Globus pallidus (tissue), 1 donor: ENCODE measurements at places on chromosomes 5 and 9.

GRCh38 chr9:114300153-114300845 is 22.6 kb upstream of the ORM1 start:
- DNase-seq: no peak

DNA sequence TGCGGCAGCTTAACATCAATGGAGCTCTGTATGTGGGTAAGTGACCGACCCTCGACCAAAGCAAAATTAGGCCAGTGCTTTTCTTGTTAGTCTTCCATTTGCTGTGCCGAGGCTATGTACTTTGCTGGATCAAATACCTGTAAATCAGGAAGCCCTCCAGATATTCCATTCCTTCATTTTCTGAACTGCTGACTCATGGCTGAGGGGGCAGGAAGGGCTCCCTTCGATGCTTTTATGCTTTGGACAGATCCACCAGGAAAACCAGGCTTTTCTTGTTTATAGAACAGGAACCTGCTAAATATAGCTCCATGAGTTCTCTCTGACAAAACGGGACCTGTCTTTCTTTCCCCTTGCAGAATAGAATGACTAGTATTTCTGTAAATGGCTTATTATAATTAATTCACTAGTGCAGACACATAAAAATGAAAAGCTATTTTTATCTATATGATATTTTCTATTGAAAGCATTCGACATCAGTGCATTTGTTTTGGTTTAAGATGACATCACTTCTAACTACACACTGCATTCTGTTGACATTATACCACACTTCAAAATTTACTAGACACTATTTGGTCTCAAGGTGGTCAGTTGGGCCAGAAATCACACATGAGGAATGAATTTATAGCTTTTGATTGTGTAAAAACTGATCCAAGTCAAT is 93.3 kb downstream of the LIFR start:
- DNase-seq: no peak

- DNase-seq: no peak
These were observed 76.7 kb downstream of the KLHL3 start for GRCh38 chr5:137659209-137659608.

DNA sequence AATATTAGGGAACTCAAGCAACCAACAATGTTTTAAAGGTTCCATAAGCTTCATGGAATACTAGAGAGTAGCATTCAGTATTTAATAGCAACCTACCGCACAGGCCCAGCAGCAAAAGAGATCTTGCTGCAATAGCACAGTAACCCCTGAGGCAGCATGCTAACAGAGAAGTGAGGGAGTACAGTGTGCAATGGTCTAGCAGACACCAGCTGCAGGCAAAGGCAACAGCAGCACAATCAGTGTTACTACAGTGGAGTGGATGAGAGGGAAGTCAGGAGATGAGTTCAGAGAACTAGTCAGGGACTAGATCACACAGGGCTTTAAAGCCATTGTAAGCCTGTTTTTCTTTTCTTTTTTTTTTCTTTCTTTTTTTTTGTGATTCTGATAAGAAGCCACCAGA is 2.8 kb downstream of the TICAM2 start:
- peak; percentile 53 for DNase-seq

- no peak for DNase-seq
These were observed 40.4 kb downstream of the ACTBL2 start for GRCh38 chr5:57442080-57442839.

DNA sequence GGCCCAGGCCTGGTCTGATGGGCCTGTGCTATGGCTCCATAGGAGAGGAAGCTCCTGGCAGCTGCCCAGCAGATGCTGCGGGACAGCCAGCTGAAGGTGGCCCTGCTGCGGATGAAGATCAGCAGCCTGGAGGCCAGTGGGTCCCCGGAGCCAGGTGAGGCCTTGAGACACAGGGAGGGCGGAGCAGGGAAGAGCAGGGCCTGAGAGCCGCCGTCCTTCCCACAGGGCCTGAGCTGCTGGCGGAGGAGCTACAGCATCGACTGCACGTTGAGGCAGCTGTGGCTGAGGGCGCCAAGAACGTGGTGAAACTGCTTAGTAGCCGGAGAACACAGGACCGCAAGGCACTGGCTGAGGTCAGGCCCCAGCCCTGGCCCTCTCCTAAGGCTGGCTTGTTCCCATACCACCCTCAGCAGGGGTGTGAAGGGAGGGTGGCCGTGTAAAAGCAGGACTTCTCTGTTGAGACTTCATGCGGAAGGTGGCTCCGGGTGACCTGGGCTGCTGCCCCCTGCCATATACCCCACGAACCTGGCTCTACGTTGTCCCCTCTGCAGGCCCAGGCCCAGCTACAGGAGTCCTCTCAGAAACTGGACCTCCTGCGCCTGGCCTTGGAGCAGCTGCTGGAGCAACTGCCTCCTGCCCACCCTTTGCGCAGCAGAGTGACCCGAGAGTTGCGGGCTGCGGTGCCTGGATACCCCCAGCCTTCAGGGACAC is 4.5 kb downstream of the PKN3 start:
- no peak for DNase-seq

DNA sequence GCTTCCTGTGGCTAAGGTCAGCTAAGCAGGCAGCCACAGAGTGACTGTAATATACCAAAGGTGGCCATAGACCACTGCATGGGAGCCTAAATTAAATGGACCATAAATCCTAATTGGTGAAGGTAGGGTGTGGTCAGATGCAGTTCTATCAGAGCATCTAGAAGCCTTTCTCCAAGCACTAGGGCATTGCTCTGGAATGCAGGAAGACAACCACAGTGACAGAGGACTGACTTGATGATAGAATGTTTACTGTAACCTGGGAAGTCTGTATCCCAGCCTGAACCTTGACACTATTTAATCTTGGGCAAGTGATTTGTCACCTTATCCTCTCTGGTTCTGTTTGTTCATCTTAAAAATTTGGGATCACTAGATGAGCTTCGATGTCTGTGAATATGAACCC is 2.3 kb downstream of the FBXO38 start:
- DNase-seq: no peak

- DNase-seq: no peak
These were observed 71.4 kb upstream of the STARD4 start for GRCh38 chr5:111583758-111584203.

DNA sequence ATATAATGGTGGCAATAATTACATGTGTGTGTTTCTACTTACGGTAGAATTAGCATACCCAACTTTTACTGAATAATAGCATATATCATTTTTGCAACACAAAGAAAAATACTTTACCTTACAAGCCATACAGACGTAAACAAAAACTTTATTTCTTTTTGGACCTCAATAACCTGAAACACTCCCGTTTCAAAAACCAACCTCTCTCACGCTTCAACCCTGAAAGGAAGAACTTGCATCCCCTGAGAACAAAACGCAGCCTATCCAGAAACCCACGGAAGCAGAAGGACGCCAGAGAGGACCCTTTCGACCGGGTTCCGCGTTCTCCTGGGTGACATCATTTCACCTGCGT is at the start of gene RNF38:
Gene RNF38 (minus strand): TSS at position 290 of the 352 bp plus-strand sequence. CDS start 161 bp downstream, at position 129.
- DNase-seq: no peak

DNA sequence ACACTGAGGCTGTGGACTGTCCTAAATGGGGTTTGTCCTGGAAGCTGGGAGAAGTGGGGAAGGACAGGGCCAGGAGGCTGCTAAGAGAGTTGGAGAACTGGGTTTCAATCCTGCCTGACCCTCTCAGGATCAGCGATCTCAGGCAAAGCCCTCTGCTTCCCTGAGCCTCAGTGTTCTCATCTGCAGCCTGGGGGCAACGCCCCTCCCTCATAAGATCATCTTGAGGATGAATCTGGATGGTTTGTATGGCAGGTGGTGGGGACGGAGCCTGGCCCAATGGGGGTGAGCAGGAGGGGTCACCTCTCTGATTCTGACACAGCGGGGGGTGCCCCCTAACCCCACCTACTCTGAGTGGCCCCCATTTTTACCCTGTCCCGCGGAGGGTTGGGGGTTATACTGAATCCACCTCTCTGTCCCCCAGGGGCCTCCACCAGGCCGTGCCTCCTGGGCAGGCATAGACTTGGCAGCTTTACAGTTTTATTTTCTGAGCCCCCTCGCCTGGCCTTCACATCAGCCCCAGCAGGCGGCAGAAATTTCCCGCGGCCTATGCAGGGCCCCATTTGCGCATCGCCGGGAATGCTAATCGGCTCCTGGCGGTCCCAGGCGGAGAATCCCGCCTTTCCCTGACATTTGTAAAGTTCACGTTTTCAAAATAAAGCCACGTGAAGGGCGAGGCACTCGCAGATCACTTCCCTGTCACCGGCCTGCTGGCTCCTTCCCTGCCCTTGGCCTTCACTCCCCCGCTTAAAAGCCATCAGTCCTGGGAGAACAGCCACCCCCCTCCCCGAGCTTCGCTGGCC is 17.8 kb upstream of the LAMC3 start:
- no peak for DNase-seq

GRCh38 chr5:68141494-68141893 is 74.1 kb upstream of the PIK3R1 start:
- no peak for DNase-seq

GRCh38 chr5:171342362-171343111 is 33.5 kb downstream of the TLX3 start:
- DNase-seq: peak; percentile 37

DNA sequence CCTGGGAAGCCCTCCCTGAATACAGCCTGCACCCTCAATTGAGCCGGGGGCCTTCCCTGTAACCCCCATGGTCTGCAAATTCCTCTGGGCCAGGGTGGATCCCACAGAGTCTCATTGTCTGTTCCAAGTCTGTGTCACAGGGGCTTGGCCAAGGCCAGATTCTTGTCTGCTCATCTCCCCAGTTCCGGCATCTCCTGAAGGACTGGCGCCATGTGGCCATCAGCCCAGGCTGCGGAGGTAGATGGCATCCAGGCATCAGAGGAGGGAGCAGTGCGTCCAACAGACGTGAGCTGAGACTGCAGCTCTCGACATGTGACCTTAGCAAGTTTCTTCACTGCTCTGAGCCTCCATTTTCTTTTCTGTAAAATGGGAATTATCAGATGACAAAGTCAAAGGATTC is 37.3 kb upstream of the RPL26L1 start:
- DNase-seq: no peak

DNA sequence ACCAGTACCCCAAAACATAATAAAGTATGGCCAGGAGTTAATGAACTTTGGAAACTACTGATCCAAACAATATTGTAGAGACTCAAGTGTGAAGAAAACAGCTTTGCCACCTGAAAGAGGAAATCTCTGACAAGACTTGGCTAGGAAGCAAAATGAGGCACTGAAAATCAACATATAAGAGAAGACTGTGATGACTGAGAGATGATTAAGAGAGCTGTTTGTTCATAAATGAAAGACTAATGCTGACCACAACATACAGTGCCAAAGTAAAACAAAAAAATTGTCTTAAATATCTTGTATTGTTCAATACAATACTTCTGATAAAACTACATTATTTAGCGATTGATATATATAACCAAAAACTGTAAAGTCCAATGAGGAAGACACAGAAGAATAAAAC is 7.2 kb downstream of the RC3H2 start:
- no peak for DNase-seq

GRCh38 chr5:60701321-60701968 is 1.5 kb upstream of the DEPDC1B start:
- no peak for DNase-seq

DNA sequence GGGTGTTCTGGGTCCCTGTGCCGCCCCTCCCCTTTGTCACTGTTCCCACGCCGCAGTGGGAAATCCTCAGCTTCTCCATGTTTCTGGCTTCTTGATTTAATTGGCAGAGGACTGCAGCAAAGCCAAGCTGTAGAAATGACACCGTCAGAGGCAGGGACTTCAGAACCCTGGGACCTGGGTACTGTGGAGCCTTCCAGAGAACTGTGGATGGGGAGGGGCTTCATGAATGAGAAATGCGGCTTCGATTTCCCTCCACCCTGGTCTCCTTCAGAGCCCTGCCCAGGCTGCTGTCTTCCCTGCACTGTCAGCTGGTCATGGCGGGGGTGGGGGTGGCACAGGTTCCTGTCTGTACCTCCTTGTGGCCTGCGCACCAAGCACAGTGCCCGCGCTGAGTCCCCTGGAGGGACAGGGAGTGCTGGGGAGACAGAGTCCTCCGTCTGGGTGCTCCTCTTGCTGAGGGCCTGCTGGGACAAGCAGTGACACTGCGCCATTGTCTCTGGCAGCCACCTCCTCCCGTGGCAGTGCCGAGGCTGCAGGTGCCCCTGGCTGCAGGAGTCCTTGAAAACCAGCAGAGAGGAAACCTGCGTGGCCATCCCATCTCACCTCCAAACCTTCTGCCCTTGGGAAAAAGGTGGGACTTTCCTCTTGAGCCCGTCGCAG is 47.2 kb downstream of the COL5A1 start:
- no peak for DNase-seq

DNA sequence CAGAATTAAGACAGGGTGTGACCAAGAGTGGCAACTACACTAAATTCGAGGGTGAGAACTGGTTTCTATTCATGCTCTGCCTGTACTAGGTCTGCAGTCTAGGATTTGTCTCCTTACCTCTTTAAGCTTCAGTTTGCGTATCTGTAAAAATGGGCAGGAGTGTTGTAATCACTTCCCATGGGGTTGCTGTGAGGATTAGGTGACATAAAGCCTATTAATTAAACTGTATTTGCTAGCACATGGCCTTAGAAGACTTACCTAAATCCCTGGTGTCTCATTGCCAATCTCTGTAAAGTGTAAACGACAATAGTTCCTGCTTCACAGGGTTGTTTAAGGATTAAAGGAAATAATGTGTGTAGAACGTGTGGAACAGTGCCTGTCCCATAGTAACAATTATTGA is 193.6 kb downstream of the DRD1 start:
- no peak for DNase-seq

- DNase-seq: no peak
These were observed 5.3 kb downstream of the TMEM174 start for GRCh38 chr5:73178265-73178664.

DNA sequence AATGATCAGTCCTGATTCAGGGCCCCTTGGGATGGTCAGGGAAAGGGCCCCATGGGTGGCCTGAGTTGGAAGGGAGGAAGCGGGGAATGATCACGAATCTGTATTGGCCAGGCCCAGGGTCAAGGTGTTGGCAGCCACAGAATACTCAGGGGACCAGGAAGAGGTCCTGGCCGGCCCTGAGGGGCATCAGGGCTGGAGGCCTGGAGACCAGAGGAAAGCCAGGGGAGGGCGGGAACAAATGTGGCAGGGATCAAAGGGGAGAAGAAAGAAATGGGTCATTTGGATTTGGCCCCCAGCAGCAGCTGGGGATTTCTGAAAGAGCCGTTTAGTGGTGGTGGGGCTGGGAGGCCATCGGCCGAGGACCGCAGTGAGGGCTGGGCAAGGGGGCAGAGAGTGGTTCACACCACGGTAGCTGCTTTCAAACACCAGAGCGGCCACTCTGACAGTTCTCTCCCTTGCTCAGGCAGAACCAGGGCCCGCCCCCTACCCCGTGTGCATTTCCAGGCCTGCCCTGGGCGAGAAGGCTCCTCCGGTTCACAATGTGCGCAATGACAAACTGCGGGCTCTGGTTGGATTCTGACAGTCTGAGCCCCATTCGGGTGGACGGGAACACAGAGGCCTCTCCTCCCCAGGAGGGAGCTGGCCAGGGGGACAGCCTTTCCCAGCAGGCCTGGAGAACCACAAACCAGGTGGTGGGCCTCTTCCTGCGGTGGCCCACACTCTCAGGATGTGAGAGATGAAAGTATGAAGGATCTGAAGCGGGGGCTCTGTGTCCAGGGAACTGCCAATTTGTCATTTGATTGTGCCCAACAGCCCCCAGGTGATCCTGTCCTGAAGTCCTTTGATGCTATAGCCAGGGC is 220.3 kb upstream of the IER5L start:
- DNase-seq: no peak

- no peak for DNase-seq
These were observed 920 bp downstream of the LPCAT1 start for GRCh38 chr5:1522601-1523479.
